ENCODE measurements at places on chromosomes 6 and 20.

DNA sequence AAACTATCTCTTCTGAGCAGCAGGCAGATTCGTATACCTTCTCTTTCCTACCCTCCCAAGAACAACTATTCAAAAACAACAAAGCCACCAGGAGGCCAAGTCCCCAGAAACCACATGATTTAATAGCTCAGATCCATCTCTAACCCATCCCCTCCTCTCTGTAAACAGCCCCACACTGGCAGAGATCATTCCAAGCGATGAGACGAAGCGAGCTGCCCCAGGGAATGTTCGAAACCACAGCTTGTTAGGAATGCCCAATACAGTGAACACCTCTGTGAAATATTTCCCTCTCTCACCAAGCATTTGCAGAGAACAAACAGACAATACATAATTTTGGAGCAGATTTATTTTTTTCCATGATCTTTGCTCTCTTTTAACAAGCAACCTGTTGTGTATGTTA lies 231.8 kb downstream of the SOD2 start:
- DNase-seq: no peak

DNA sequence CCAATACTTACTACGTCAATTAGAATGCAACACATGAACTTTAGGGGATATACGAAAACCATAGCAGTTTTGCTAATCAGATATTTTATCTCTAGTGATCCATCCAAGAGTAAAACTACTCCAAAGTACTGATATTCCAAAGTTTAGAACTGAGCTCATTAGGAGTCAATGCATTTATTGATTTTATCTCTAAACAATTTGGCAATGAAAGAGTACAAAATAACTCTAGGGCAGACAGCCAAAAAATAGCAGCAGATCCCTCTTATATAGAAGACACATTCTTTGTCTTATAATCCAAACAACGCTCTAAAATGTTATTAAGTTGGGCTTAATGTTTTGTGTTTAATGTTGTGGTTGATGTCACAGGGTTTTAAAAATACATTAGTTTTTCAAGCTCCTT lies 923.9 kb upstream of the MAN1A1 start:
- no peak for DNase-seq

- no peak for DNase-seq
These were observed 898.2 kb downstream of the KIF16B start for GRCh38 chr20:15675061-15675514.

DNA sequence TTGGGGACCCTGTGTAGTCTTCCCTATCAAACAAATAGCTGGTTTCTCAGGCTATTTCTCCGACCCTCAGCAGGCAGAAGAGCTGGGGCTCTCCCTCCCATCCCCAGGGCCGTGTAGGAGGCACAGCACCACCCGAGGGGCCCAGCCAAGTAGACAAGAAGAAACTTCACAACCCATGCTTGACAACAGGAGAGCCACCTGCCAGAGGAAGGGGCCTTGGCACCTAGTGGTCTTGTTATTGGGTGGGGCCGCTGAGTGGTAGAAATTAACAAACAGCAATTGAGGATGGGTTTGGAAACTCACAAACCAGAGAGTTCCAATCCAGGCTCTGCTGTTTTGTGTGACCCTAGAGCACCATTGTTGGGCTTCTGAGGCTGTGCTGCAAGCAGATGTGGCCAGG lies 108.5 kb upstream of the CHD6 start:
- no peak for DNase-seq

DNA sequence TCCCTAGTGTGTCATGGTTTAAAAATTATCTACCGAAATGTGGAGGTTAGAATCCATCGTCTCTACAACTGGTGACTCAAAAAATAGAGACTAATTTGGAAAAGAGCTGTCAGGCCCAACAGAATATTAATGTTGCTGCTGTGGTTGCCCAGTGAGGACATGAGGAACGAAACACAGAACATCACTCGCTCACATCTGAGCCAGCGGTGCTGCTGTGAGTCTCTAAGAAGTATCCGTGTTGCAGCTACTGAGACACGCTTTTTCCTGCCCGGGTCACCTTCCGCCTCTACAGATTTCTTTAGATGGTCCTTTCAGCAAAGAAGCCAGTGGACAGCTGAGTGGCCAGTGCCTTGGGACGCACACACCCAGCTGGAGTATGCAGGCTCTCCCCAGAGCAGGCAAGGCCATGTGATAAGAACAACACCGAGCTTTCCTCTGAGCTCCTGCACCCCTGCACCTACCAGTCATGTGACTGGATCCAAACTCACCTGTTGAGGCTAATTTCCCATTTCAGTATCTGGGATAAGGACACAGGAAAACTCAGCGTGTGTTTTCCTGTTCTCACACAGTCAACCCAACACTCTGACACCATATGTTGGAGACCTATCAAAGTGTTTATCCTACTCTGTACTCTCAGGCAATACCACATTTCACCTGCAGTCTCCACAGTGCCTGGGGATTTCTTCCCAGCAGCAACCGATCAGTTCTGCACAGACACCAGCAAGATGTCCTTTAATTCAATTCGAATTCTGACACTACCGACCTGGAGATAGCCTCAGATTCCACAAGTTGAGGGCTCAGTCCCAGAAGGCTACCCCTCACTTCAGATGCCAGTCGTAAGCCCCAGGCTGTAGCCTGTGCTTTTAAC lies 119.0 kb upstream of the RPS6KA2 start:
- no peak for DNase-seq

DNA sequence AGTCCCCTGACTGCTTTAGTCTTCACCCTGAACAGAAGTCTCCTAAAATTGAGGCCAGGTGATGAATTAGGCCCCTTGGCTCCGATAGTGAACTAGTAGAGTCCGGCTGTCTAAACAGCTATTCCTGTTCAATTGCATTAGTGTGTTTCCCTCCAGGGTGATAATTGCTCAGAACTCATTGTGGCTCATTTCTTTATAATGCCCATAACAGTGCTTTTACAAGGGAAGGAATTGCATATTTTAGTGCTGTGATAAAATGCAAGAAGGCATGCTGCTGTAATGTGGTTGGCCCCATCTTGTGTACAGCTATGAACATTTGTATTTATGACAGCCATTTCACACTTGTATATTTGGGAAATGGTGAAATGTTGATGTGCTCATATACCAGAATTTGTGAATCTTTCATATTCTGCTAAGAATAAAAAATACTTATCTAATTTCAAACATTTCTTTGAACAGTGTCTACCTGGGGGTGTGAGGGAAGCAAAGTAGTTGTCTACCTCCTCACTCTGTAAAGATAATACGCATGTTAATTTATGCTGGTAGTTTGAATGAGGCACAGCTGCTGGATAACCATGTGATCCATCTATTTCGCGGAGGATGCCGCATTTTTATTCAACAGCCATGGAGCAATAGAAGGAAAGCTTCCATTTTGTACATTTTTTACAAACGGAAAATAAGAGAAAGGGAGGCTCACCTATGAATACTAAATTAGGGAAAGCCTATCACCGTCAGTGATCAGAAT lies 451.4 kb downstream of the NKAIN2 start:
- no peak for DNase-seq

All from RPMI8226 (cell line).